ENCODE measurements at places on chromosomes 2 and 18.

GRCh38 chr2:44083054-44083453 is 85.6 kb upstream of the PPM1B start:
- no peak for DNase-seq

DNA sequence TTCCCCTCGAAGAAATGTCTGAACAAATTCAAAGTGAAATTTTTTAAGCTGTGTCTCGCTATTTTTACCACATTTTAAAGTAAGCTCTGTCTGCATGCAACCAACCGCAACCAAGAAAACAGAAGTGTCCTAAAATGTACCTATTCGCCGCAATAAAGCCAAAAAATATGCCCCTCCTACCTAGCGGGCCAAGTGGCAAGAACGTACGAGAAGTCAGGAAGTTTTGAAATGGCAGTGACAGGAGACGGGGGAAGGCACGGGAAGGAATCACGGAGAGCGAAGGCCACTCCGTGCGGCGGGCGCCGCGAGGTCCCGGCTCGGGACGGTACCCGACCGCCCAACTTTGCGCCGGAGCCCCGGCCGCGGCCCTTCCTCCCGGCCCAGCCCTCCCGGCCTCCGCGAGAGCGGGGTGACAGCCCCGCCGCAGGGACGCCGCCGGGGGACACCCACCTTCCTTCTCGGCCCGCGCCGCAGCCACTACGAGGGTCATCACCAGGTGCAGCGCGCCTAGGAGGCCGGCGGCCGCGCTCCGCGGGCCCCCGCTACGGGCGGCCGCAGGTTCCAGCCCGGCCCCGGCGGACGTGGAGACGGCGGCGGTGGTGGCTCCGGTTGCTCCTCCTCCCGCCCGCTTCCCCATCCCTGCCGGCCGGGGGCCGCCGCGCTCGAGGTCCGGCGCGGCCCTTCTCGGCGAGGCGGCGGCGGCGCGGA is 568 bp downstream of the TMEM131 start:
- no peak for DNase-seq

DNA sequence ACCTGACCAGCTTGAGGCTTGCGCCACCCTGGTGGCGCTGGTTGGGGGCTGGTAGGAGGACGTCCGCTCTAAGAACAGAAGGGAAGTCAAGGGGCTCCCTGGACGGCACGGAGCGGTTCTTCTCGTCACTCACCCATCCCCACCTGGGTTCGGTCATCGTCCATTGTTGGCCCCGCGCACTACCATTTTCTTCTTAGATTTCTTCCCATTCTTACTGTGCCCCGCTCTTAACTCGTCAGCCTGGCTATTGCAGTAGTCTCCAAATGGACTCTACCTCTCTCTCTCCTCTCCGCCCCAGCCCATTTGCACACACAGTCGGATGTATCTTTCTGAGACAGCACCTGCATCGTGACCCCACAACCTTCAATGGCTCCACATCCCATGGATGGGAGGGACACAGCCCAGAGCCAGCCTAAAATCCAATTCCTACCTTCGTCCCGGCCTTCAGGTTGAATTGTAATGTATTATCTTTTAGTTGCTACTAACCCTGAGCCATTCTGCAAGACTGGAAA is 814 bp upstream of the RAB1A start:
- DNase-seq: no peak

GRCh38 chr18:50853863-50854271 is 25.1 kb upstream of the ME2 start:
- DNase-seq: no peak

DNA sequence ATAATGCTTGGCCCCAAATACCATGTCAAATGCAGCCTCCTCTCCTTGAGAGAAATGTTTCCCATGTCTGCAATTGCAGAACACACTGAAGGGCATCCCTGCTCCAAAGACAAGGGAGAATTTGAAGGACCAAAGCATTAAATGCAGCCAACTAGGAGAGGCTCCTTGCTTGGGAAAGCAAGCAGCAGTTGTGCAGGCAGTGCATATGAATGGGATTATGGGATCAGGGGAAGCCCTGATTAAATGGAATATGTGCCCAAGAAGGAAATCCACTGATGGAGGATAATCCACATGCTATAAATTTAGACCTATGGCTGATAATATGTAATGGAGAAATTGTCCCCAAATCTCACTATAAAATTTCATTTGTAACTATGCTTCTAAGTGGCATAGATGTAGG is 116.1 kb downstream of the NCKAP5 start:
- DNase-seq: no peak

GRCh38 chr2:30631051-30631671 is 176.1 kb downstream of the CAPN13 start:
- no peak for DNase-seq

- DNase-seq: no peak
These were observed 23.9 kb downstream of the DSC1 start for GRCh38 chr18:31138709-31139108.
